Fibroblast of lung (primary cell): ENCODE measurements at places on chromosomes 13 and 19.

GRCh38 chr13:112968380-112968909 lies 569 bp upstream of the MCF2L start:
- DNase-seq = no peak

DNA sequence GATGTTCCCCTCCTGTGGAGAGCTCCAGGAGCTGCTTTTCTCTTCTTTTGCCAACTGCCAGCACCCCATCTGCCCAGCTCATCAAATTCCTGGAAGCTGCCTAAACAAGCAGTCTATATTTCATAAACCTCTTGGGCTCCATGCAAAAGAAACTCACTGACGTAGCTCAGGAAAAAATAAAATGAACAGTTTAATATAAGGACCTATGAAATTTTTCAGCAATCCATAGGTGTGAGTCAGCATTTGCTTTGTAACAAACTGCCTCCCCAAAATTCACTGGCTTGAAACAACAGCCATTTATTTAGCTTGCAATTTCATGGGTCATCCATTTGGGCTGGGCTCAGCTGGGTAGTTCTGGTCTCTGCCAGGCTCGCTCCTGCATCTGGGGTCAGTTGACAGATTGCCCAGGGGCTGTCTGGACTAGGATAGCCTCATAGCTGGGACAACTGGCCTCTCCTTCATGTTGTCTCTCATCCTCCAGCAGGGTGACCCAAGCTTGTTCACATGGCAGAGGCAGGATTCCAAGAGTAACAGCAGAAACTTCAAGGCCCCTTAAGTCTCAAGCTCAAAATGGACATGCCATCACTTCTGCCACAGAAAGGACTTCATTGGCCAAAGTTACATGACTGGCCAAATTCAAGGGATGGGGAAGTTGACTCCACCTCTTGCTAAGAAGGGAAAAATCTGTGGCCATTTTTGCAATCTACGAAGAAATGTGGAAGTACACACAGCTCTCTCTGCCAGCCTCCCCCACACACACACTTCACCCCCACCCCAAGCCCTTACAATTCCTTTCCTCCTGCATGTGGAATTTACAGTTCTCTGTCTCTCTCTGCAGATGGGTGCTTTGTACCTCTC lies 7.9 kb upstream of the PVR start:
- peak; percentile 63 for DNase-seq

DNA sequence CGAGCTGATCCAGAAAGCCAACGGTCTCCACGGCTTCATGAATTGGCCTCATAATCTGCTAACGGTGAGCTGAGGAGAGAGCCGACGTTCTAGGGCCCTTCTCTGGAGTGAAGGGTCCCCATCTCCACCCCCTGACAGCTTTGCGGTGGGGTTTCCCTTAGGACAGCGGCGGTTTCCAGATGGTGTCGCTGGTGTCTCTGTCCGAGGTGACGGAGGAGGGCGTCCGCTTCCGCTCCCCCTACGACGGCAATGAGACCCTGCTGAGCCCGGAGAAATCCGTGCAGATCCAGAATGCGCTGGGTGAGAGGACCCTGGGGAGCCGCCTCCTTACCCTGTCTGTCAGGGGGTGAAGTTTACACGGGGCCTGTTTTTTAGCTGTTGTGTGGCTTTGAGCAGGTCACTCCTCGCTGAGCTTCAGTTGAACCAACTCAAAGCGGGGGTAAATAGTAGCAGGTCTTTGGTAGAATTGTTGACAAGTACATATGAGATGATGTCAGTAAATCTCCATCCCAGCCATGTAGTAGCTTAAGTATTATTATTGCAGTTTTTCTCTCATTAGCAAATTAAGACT lies 801 bp downstream of the QTRT1 start:
- no peak for DNase-seq

GRCh38 chr13:39876258-39876657 lies 220.8 kb downstream of the COG6 start:
- DNase-seq = peak; percentile 91

- DNase-seq = peak; percentile 28
Observed at GRCh38 chr13:46640843-46641242, 87.9 kb downstream of the LRCH1 start.

- no peak for DNase-seq
Observed at GRCh38 chr13:105329359-105329758, 1206.1 kb downstream of the EFNB2 start.

DNA sequence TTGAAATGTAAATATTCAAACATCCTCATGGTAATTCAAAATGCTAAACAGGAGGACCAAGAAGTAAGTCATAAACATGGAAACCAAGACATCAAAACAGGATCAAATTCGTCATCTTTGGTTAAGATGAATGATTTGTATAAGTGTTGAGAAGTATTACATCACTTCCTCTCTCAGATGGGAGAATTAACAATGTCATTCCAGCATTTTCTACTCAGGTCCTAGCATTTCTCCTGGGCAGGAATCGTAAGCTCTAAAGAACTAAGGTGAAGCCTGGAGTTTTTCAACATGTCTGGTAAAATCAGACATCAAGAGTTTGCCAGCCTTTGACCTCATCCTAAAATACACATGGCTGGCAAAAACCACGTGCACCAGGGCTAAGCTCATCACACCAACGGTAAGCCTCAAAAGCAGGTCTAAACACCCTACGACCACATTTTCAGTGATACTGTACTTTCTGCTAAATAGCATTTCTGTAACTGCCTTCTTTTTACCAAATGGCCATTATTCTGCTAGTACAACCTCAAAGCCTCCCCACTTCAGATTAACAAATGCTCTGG lies 24.8 kb downstream of the RANBP3 start:
- DNase-seq = peak; percentile 45

- DNase-seq = no peak
Observed at GRCh38 chr19:36093146-36093662, 17.7 kb upstream of the OVOL3 start.
